ENCODE measurements at places on chromosomes 3 and 15.

DNA sequence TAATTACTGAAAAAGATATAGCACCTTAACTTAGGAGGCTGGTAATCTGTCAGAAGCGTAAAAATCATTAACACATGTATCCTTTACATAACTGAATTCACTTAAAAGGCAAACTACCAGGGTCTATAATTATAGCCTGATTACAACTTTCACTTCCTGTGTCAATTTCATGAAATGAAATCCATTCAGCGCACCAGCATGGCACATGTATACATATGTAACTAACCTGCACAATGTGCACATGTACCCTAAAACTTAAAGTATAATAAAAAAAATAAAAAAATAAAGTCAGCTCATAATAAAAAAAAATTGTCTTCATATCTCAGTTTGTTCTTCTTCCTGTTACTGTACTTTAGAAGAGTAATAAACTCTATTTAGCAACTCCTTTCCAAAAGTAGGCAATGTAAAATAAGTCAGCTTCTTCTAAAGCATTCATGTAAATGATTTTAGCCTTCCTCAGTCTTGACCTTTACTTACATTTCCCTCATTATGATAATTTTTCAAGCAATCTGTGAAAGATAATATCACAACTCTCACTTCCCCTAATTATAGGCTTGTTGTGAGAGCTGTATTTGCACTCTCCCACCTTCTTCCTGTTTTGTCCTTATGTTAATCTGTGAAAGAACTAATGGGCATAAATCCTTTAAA is 50.1 kb downstream of the KBTBD8 start:
- DNase-seq: no peak

DNA sequence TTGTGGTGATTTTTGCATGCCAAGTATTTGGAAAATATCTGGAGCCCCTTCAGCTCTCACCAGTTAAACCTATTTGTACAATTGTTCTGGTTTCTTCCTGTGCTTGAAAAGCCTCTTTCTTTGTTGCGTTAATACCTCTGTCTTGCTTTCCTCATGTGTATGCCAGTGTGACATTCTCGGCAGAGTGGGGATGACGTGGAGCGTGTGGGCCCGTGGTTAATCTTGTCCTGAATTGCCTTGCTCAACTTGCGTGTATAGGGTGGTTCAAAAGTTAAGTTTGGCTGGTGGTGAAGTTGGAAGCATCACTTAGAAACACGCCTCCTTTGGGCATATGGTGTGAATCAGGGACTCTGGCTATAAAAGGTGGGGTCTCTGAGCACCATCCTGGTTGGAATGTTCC is 67.1 kb downstream of the IGF1R start:
- no peak for DNase-seq

- no peak for DNase-seq
These were observed 83.9 kb downstream of the LRRK1 start for GRCh38 chr15:101003081-101003480.

GRCh38 chr3:46811615-46812236 is 51.5 kb downstream of the MYL3 start:
- DNase-seq: no peak

GRCh38 chr15:41490355-41490754 is 3.3 kb upstream of the ITPKA start:
- no peak for DNase-seq

DNA sequence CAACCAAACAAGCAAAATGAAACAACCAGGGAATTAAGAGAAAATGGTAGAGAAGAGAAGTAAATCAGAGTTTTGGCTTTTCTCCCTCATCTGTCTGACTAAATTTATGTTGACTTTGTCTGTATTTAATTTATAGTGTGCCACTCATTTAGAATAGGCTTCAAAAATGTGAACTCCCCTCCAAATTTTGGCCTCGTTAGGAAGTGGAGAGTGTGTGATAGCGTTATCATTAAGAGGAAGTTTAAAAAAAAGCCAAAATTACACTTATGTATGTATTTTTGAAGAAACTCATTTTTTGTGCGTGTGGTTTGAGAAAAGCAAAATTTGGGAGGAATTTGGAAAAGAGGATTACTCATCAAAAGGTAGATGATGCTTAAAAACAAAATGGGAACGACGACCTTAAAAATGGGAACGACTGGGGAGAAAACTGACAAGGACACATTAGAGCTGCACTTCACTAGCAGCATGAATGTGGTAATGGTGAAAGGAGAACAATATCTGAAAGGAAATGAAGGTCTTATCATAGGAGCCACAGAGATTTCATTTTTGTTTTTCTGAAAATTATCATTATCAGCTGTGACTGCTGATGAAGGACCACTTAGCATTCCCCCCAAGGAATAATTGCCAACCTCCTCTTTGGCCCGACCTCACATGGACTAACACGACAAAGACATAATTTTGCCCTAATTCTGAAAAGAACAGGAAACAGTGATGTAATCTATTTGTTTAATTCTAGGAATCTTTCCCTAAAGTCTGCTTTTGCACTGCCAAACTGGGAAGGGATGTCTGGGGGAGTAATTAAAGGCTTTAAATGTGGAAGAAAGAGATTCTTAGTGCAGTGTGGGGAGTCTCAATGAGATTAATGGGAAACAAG is 163.2 kb upstream of the P2RY1 start:
- no peak for DNase-seq

DNA sequence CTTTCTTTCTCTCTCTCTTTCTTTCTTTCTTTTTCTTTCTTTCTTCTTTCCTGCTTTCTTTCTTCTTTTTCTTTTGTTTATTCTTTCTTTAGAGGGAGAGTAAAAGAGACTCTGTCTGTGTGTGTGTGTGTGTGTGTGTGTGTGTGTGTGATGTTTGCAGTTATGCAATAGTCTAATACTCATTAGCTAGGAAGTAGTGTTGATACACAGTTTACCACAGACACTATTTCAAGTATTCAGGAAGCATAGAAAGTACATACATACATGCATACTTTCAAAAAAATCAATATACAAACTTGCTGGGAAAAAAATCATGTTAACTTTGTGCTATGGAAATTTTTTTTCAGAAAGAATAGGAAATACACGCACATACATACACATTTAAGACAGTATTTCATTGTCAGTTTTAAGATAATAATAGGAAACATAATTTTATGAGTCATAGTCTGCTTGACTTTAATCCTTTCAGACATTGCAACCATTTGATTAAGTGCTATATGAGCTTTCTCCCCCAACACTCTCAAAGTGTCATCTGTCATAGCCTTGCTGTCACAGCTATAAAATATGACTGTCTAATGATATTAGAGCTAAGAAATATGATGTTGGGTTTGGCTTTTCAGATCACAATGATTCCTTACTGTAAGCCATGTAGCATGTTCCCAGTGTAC is 74.9 kb upstream of the EPHA3 start:
- DNase-seq: no peak

- DNase-seq: no peak
These were observed 56.2 kb upstream of the AKAP13 start for GRCh38 chr15:85324202-85324601.

- no peak for DNase-seq
These were observed 13.2 kb downstream of the TNIK start for GRCh38 chr3:171446801-171447578.

DNA sequence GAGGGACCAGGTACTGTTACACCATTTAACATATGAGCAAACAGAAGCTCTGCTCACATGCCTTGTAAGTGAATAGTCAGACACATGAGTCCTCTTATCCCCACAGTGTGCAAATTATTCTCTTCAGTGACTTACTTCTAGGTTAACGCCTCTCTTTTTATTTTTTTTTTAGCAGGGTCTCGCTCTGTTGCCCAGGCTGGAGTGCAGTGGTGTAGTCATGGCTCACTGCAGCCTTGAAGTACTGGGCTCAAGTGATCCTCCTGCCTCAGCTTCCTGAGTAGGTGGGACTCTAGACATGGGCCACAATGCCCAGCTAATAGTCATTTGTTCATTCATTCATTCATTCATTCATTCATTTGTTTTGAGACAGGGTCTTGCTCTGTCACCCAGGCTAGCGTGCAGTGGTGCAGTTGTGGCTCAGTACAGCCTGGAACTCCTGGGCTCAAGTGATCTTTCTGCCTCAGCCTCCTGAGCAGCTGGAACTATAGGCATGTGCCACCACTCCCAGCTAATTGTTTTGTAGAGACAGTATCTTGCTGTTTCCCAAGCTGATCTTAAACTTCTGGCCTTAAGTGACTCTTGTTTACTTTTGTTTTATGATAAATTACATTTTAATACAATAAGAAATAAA is 94.7 kb downstream of the LRRC28 start:
- DNase-seq: no peak

DNA sequence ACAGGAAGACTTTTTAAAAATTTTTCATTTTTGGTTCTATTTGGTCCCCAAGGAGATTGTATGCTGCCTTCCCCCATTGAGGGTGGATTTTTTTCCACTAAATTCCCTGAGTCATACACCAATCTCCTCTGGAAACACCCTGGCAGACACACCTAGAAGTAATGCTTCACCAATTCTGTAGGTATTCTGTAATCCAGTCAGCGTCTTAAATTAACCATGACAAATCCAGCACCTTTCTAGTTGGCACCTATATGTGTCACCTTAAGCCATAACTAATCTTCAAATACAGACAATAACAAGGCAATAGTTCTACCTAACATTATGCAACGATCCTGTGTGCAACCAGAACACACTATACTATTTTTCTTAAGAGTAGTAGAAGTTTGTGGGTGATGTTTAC is 459.1 kb upstream of the NDN start:
- DNase-seq: no peak

GRCh38 chr3:21405671-21406667 is 345.0 kb downstream of the ZNF385D start:
- DNase-seq: no peak

- DNase-seq: no peak
These were observed 1074.1 kb downstream of the SI start for GRCh38 chr3:164004205-164004604.

GRCh38 chr3:17894434-17895060 is 152.1 kb upstream of the TBC1D5 start:
- no peak for DNase-seq

DNA sequence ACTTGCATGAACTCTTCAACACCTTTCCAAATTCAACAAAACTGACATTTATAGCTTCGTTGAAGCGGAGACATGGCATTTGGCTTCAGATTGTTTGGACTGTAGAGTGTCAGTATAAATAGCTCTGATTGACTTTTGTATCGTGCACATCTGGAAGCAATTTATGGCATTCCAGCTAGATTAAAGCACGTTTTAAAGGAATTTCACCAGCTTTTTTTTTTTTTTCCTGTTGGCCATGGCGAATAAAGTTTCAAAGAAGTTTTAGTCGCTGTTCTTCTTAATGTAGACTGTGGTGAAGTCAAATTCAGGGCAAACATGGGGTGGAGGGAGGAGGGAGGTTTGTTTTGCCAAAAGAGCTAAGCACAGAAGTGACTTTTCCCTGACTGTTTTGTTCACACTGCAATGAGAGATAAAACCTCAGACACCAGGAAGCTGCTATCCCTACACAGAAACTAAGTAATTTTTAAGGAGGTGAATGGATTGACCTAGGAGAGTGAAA is 391.0 kb upstream of the RARB start:
- no peak for DNase-seq

- DNase-seq: no peak
These were observed 43.0 kb upstream of the CACNA2D3 start for GRCh38 chr3:54079314-54079713.

- no peak for DNase-seq
These were observed 132.2 kb upstream of the TBC1D5 start for GRCh38 chr3:17874636-17875035.

DNA sequence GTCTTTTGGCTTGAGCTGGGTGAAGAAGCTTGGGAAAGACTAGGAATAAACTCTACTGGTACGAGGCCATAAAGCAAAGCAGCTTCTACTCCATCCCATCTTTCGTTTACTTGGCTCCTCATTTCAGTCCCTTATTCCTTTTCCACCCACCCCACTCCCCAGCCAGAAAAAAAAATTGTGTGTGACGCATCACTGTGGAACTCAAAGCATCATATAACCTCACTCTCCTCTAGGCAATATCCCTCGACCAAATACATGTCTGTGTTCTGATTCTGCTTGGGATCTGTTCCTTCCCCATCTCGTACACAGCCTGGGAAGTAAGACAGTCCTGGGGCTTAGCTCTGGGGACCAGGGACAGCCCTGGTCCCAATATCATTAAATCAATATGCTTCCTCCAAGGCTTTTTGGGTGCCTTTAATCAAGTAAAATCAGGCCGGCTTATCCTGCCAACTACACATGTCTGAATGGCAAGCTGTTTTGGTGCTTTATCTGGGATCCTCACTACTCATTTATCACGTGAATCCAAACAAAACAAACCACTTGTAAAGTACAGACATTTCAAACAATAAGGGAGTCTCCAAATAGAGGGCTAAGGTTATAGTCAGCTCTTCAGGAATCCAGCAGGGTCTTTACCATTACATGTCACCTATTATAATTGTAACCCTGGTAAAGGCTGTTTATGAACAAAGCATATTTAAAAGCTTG is 74.9 kb upstream of the ZBED2 start:
- DNase-seq: no peak

DNA sequence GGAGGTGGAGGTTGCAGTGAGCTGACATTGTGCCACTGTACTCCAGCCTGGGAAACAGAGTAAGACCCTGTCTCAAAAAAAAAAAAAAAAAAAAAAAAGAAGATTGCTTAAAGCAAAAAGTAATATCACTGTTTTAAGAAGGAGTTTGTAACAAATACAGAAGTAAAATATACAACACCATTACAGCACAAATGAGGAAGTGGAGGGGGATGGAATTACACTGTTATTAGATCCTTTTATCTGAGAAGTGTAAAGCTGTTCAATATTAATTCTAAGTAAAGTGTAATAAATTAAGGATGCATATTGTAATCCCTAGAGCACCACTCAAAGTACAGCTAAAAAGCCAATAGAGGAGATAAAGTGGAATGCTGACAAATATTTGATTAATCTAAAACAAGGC is 47.0 kb upstream of the SNRPA1 start:
- DNase-seq: no peak

DNA sequence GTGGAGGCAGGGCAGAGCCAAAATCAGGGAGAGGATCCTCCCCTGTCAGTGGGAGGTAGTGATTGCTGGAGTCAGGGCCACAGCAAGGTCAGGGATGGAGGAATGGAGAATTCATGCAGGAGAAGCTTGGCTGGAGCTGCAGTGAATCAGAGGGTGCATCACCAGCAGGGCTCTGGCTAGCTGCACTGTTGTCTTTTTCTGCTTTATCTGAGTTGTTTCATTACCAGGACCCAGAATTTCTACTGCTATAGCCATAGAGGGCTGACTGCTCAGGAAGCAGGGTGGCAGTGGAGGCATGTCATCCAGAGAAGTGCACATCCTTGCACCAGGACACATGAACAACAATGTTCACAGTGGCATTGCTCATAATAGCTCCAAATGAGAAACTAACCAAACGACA is 113.5 kb upstream of the GALNT15 start:
- no peak for DNase-seq

GRCh38 chr15:52256930-52257733 is 38.5 kb downstream of the MYO5C start:
- no peak for DNase-seq

DNA sequence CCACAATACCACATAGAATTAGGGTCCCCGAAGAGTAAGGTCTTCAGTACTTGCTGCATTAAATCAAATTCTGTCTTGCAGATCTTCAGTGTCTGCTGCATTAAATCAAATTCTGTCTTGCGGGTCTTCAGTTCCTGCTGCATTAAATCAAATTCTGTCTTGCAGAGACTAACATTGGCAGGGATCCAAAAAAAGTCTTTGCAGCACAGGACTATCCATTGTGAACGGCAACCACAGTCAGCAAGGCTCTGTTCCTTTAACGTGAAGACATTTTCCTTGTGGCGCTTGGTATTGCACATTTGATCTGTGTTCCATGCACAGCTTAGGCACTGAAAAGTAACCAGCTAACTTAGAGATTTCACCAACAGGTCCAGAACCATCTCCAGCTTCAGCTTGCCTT is 46.8 kb upstream of the POMGNT2 start:
- no peak for DNase-seq

GRCh38 chr15:36330598-36330997 is 248.8 kb upstream of the CDIN1 start:
- no peak for DNase-seq

Data from stimulated activated CD8-positive, alpha-beta memory T cell treated with anti-CD3 and anti-CD28 coated beads, Interleukin-7, amount 100 ng/mL, for 1 hour (primary cell).